Activated naive CD4-positive, alpha-beta T cell treated with anti-CD3 and anti-CD28 coated beads, Interleukin-2, amount 50 U/mL, for 72 hours (primary cell): ENCODE measurements at places on chromosomes 3 and 15.

- DNase-seq: no peak
These were observed 4.5 kb downstream of the INKA1 start for GRCh38 chr3:49807431-49808114.

DNA sequence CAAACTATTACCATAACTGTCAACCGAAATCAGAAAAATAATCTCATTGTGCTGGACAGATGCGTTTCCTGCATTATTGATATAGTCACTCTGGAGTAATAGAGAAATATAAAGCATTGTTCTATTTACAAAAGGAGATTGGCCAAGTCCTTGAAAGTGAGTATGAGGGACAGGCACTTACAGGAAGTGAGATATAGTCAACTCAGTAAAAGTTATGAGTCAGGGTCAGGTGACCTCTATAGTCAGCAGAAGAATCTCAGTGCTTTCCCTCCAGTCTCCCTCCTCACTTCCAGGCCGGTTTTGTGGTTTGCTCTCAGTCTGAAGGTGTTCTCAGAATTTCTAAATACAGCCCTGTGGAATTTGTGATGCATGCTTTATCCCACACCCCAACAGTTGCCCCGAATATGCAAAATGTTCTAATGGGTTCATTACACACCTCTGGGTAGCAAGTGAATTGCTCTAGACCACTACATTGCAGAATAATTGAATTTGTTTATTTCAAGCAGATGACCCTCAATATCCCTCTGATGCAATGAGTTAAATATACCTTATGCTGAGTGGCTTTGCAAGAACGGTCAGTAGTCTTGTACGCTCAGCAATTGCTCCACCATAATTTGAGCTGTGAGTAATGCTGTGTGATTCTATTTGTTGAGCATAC is 787.7 kb downstream of the MCTP2 start:
- DNase-seq: no peak

DNA sequence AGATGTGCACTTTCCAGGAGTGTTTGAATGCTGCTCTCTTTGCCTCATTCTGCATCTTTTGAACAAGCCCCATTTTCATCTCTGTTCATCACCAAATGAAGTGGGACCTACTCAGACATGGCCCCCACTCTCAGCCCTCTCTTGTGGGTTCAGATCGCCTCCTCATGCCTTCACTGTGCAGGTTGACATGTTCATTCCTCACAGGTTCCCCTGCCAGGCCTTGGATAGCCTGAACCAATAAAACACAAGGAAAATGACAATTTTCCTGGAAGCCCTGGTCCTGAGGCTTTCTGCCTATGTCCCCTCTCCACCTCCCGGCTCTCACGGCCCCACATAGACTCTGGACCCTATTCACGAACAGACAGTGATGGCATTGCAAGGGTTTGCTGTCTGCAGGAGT is 17.7 kb downstream of the KLF15 start:
- DNase-seq: no peak

DNA sequence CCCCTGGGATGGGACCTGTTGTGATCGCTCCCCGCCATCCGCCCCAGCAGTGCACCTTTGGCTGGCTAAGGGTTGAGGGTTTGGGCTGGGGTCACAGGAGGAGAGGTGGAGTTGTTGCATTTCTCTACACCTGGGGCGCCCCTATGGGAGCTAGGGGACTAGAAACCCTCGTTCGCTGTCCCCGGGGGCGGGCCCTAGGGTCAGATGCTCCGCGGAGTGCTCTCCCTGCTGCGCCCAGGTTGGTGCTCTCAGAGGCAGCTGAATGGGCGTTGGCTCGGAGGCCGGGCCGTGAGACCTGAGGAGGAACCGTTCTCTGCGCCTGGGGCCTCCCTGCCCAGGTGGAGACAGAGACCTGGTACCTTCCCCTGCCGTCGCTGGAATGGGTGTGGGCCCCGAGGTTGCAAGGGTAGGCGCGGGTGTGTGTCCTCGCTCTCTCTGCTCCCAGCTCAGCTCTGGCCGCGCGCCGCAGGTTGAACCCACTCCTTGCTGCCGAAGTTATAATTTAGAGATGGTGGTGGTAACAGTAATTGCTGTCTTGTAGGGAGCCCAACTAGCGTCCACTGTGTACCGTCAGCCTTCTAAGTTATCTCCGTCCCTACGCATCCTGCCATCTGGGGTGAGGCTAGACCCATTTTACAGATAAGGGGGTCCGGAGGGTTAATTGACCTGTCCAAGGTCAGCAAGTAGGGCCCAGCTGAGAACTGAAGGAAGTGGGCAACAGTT is 965 bp downstream of the FLNB start:
- DNase-seq: no peak

GRCh38 chr15:69515508-69515907 is 62.9 kb downstream of the RPLP1 start:
- DNase-seq: no peak

DNA sequence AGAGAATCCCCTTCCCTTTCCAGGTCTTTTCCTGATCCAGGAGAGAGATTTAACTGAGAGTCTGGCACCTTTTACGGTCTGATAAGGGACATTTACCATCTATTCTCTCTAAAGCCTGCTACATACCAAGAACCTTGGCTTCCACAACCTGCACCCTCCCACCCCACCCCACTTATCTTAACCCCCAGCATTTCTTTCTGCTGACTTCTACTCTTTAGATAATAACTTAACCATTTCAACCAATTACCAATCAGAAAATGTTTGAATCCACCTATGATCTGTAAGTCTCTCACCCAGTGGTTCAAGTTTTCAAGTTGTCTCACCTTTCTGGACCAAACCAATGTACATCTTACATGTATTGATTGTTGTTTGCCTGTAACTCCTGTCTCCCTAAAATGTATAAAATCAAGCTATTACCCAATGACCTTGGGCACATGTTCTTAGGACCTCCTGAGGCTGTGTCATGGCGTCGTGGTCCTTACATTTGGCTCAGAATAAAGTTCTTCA is 74.0 kb downstream of the MCF2L2 start:
- DNase-seq: no peak

- no peak for DNase-seq
These were observed 31.9 kb upstream of the MCF2L2 start for GRCh38 chr3:183460081-183461055.

DNA sequence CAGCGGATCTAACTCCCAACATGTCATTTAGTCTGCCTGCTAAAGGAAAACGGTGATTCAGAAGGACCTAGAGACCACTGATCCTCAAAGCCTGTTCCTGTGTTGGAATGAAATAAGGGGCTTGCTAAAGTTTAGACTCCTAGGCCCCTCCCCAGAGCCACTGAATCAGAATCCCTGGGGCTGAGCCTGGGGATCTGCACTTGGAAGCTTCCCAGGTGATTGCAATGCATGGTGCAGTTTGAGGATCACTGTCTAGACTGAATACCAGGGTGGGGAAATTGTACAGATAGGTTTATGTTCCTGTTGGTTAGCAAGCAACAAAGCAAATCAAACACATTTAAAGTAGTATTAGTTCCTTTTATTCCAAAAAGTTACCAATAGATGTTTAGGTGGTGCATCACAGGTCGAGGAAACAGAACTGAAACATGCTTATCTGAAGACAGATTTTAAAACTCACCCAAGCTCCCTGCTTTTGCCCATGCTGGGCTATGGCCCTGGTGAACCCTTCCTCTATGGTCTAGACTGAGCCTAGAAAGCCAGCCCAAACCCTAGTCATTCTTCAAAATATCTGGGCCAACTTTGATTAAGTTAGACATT is 29.6 kb upstream of the SPTBN5 start:
- DNase-seq: no peak

GRCh38 chr3:71066356-71066755 is 517.2 kb downstream of the FOXP1 start:
- peak; percentile 50 for DNase-seq

- peak; percentile 31 for DNase-seq
These were observed 148.6 kb downstream of the CD47 start for GRCh38 chr3:107942244-107942643.

- no peak for DNase-seq
These were observed 25.5 kb downstream of the SLC12A8 start for GRCh38 chr3:125186800-125187598.

DNA sequence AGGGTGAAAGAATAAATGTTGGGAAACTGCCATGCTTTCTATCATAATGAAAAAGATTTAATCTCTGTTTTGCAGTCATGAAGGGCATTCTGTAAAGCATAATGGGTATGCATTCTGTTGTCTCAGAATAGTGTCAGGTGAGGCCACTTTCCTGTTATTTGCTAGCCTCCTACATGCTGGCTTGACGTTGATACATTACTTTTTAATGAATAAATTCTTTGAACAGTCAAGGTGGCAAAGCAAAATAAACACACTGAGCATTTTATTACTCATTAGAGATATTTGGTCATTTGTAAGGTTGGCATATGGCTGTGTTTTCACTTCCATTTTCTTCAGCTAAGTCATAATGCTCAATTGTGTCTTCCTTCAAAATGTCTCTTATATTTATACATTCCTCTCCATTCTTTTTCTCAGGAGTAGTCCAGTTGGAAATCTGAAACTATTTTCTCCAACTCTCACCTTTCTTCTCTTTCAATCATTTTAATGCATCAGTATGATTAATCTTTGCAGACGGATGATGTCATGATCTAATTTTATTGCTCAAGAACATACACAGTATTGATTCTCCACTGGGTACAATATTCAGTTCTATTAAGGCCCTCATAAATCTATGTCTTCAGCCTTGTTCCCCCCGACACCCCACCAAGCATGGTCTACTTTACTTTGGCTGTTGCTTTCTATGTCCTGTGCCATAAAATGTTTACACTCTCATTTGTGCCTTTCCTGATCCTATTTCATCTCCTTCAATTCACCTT is 290.7 kb downstream of the GBE1 start:
- no peak for DNase-seq

DNA sequence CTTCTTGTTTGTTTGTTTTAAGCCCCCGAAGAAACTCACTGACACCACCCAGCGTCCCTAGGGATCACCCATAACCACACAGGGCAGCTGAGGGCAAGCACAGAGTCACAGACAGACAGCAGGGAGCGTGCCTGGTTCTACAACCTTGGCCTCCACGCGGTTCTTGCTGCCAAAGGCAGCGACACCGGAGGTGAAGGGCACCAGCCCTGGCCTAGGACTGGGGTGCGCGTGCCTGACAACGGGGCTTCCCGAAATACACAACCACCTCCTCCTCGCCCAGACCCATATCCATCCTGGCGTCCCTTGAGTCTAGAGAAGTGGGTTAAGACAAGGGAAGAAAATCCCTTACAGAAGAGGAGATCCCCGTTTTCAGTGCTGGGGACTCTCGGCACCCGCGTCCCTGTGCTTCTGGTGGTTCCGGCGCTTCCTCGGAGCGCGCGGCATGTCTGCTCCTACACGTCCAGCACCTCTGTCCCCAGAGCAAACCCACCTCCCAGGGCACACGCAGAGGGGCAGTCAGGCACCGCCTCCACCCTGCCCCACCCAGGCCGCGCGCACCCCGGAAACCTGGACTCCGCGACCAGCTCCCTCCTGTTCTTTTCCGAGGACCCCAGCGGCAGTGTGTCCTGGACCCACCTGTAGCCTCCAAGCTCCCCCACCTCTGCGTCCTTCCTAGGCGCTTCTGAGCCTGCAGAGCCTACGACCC is 911 bp downstream of the RFTN1 start:
- DNase-seq: peak; percentile 57

GRCh38 chr15:70100474-70101341 is 3.0 kb upstream of the TLE3 start:
- peak; percentile 68 for DNase-seq
